SK-N-DZ (cell line): ENCODE measurements at places on chromosomes 4 and X.
A peak's percentile ranks its signal among the peaks of the same experiment; 100 is the strongest.

- no peak for DNase-seq
These were observed 7.4 kb upstream of the PDE6B start for GRCh38 chr4:617644-618641.

- DNase-seq, result no peak
These were observed 128.2 kb upstream of the ENPEP start for GRCh38 chr4:110347805-110348204.

DNA sequence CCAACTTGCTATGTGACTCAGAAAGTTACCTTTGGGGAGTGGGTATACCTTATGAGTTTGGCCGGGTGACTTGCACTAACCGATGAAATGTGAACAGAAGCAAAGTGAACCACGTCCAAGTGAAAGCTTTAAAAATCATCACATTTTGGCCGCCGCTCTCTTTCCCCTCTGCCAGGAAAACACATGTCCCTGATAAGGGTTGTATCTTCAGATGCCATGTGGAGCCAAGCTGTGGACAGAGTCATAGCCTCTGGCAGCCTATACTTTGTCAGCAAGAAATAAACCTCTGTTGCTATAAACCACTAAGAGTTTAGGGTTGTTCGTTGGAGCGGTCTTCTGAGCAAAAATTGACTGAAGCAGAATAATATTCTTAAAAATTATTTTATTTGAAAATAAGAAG, 92.3 kb downstream of the PRDM5 start:
- DNase-seq, result no peak

- no peak for DNase-seq
These were observed 12.2 kb downstream of the MGAT4D start for GRCh38 chr4:140485939-140486338.

- no peak for DNase-seq
These were observed 174.5 kb downstream of the IL15 start for GRCh38 chr4:141810712-141811375.

- peak; percentile 1 for DNase-seq
These were observed at the start of gene GLRA2 for GRCh38 chrX:14529290-14529989. GLRA2 (plus strand) TSS chrX:14529536; CDS start chrX:14530058, 522 bp downstream.

DNA sequence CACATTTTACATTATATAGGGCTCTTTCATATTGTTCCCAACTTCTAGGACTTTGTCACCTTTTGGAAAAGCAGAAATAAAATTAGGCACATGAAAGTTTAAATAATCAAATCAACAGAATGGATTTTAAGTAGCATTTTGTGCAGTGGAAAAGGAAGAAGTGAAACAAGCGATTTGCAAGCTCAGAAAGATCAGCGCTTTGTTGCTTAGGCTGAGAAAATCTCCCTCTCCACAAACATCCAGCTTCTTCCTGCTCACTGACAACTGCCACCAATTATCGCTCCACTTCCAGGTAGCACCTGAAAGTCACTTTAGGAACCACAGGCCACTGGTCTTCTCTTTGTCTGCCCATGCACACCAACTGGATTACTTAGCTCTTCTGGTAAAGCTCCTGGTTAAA, 2.0 kb upstream of the PDK3 start:
- no peak for DNase-seq

- DNase-seq, result no peak
These were observed 3.5 kb upstream of the RNF212 start for GRCh38 chr4:1116838-1117237.

- DNase-seq, result no peak
These were observed 4.2 kb upstream of the MTMR1 start for GRCh38 chrX:150688911-150689451.

- no peak for DNase-seq
These were observed 43.1 kb upstream of the LSM6 start for GRCh38 chr4:146132445-146132844.
